Common myeloid progenitor, CD34-positive (primary cell): ENCODE measurements at places on chromosomes 12 and 14.

DNA sequence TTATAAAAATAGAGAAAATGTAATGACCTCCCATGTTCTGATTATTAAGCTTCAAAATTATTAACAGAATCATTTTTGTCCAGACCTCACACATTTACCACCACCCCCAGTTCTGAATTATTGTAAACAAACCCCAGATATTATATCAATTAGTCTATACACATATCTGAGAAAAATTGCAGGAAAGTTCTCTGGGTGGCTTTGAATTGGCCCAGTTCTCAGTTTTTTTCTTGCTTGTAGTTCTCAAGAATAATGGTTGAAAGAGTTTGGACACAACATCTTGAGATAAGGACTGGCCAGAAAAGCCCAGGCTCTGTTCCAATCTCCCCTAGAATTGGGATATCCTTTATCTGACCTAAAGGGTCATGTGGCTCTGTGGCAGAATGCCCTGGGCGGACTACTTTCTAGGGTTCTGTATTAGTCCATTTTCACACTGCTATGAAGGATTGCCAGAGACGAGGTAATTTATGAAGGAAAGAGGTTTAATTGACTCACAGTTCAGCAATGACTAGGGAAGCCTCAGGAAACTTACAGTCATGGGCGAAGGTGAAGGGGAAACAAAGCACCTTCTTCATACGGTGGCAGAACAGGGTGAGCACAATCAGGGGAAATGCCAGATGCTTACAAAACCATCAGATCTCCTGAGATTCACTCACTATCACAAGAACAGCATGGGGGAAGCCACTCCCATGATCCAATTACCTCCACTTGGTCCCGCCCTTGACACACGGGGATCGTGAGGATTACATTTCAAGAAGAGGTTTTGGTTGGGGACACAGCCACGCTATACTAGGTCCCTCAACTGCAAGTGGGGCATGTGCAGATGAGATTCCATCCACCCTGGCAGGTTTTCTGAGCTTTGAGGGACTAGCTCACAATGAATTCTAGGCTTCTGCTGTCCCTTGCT, 1504.6 kb upstream of the FLRT2 start:
- no peak for DNase-seq

DNA sequence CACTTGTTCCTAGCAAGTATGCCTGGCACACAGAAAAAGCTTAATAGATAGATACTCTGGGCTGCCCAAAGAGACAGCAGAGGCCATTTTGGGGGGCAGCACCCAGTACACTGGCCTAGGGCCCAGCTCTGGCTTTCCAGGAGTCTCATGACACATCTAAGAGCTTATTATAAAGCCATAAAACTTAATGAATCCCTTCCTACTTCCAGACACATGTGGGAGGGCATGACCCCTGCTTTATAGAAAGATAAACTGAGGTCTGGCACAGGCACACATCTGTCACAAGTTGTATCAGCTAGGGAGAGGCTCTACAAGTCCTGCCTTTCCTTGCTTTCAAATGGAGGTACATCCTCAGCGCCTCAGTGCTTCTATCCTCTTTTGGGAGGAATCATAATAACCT, 27.1 kb downstream of the FMNL3 start:
- no peak for DNase-seq

DNA sequence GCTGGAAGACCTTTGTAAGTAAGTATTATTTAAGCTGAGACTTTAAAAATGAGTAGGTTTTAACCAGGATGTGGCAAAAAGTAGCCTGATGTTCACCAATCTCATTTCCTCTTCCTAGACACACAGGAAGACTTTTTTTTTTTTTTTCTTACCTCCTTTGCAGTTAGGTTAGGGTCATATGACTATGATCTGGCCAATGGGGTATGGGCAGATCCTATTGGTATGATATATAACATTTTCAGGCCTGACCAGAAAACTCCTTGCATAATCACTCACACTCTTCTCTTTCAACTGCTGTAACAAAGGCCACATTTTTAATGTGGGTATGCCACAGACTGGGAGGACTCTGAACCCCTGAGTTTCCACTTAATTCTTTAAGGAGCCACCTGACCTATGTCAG, 2.7 kb upstream of the RPS6KA5 start:
- peak; percentile 89 for DNase-seq

GRCh38 chr14:54532111-54533012, 22.7 kb downstream of the CGRRF1 start:
- DNase-seq: no peak
